ENCODE measurements at places on chromosomes 1 and 21. TPM values are rescaled to one million over a fixed set of nuclear protein-coding genes. Genes with fewer than 3 reads are reported as not detected.

WNT3A gene
- not detected for total RNA-seq

TPTE gene
- total RNA-seq: not detected

CCDC27 gene
- total RNA-seq: not detected

SPRR2G gene
- not detected for total RNA-seq
